Suprapubic skin (tissue), 4 donors: ENCODE measurements at places on chromosomes 2 and 18. TPM values are rescaled to one million over a fixed set of nuclear protein-coding genes. Genes with fewer than 3 reads are reported as not detected.

The VWA3B gene
- not detected for total RNA-seq

DNA sequence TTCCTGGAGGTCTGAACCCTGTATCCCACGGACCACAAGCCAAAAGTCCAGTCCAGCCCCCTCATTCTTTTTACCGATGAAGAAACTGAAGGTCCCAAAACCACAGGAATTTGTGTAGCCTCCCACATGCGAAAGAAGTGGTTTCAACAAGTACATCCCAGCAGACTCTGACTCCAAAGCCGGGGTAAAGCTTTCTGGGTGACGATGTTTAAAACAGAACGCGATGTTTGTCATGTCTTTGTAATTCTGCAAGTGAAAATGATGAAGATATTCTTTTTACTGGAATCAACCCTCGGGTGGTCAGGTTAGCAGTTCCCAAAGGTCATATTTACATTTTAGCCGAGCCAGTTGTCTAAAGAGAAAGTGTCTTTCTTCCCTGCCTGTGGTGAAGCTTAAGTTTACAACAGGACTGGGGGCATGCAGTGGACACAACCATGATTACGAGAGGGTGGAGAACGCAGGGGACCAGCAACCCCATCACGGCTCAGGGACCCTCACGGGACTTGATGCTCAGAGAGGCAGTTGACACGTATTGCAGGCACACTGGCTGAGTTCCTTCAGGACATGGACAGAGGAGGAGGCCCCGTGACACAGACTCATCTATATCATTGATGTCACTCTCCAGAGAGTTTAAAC is 17.8 kb upstream of the TMEM131 start:
- DNase-seq, result no peak

- DNase-seq, result no peak
Measured at GRCh38 chr2:44920751-44921150, 20.8 kb upstream of the SIX3 start.

DNA sequence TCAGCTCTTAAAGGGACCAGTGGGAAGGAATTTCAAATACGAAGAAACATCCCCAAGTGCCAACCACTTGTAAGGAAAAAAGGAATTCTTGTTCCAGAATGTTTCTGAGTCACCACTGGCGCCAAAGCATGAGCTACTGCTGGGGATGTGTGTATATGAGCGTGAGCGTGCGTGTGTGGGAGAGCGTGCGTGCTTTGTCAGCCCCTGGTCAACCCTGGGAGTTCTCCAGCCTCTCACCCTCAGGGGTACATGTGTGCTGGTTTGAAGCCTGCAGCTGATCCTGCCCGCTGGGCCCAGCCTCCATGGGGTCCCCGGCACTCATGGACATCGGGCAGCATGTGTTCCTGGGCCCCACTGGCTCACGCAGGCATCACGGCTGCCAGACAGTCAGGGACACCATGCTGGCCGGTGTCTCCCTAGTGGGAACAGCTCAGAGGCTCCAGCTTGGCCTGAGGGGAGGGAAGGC is 17.1 kb downstream of the HS6ST1 start:
- no peak for DNase-seq

- no peak for DNase-seq
Measured at GRCh38 chr2:58158481-58158880, 82.6 kb downstream of the FANCL start.

The ACMSD gene
- not detected for total RNA-seq

DNA sequence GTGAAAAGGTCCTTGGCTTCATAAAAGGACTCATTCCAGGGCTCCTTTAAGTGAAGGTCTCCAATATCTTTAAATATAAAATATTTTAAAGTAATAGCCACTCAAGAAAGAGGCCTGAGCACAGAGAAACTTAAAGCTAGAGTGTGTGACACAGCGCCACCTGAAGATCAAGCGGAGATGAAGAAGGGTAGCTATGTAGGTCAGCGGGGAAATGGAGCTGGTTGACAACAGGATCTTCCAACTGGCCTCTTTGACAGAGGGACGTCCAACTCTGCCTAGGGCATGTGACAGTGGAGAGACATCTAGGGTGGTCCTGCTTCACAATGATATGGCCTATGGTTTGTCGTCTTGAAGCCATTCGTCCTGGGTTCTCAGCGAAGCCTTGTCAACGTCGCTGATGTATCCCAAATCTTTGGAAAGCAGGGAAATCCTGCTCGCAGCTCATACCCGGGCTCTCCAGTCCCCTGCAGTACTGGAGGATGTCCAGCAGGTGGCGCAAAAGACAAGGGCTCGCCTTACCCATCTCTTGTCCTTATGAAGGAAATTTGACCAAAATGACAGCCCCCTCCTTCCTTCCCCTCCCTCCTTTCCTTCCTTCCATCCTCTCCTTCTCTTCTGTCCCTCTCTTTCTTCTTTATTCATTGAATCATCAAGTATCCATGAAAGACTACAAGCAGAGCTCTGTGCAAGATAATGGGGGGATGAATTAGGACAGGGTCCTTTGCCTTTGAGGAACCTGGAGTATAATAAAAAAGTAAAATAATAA is 59.6 kb downstream of the LONRF2 start:
- DNase-seq, result peak; percentile 86

GRCh38 chr18:33101316-33101715 is 328.5 kb upstream of the KLHL14 start:
- no peak for DNase-seq

The TOGARAM2 gene
- total RNA-seq, result 0.08 TPM

- peak; percentile 59 for DNase-seq
Measured at GRCh38 chr2:239725551-239725890, 299.6 kb downstream of the NDUFA10 start.

The ABHD3 gene
- total RNA-seq, result 8.0 TPM

The CPLX4 gene
- total RNA-seq, result not detected

DNA sequence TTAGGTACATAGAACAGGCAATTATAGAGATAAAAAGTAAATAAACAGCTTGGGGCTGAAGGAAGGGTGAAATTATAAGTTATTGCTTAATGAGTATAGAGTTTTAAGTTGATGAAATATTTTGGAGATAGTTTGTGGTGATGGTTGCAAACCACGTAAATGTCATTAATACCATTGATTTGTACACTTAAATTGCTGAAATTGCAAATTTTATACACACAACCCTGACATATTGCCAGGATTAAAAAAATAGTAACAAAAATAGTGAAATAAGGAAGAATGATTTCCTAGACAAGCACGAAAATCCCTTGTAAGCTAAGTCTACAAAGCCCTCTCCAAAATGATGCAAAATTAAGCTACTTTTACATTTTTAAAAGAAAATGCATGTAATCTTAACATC is 46.2 kb upstream of the RAB6D start:
- DNase-seq, result no peak

DNA sequence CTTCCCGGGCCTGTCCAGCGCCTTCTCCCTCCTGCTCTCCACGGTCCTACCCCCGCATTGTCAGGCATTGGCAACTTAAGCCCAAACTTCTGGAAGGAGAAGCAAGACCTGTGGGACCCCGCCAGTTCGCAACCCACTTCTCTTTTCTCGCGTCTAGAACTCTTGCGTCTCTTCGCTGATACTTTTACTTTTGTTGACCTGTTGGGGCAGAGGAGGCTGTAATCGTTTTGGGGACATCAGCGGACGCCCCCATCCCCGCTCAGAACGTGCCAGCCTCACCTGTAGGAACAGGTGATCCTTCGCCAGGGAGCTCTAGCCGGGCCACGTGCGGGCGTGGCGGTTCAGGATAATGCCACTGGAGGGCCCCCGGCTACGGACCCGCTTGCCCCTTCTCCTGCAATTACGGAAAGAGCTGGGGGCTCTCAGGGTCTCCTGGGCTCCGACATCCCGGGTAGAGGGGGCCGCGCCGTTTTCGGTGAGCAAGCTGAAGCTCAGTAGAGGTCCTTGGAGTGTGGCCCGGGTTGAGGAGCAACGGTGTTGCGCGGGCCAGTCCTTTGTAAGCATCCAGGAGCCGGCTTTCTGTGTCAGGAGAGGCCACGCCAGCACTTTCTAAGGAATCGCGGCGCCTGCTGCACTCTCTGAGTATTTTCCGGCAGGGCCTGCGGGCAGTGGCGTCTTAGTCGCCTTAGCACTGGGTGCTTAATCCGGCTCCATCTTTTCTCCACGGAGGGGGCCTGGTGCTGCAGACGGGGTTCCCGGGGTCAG is 1.6 kb downstream of the MTCL1 start:
- peak; percentile 70 for DNase-seq

GRCh38 chr2:239136762-239137161 is 264.1 kb downstream of the HDAC4 start:
- DNase-seq, result no peak

The CHRNG gene
- not detected for total RNA-seq

- DNase-seq, result no peak
Measured at GRCh38 chr2:237520290-237520689, 33.2 kb downstream of the MLPH start.

The INHBB gene
- total RNA-seq, result 26.1 TPM

The NCKAP5 gene
- total RNA-seq, result 6.4 TPM

- no peak for DNase-seq
Measured at GRCh38 chr18:32576296-32576916, 105.7 kb upstream of the GAREM1 start.

The ATL2 gene
- 144 TPM for total RNA-seq

- peak; percentile 50 for DNase-seq
Measured at GRCh38 chr2:239690651-239691631, 290.1 kb upstream of the HDAC4 start.

GRCh38 chr2:189927823-189928222 is 134.7 kb downstream of the MSTN start:
- DNase-seq, result no peak

The PHOSPHO2 gene
- total RNA-seq, result 4.7 TPM

The POTEC gene
- total RNA-seq, result not detected

GRCh38 chr2:219210196-219210885 is 3.8 kb downstream of the ZFAND2B start:
- peak; percentile 46 for DNase-seq

DNA sequence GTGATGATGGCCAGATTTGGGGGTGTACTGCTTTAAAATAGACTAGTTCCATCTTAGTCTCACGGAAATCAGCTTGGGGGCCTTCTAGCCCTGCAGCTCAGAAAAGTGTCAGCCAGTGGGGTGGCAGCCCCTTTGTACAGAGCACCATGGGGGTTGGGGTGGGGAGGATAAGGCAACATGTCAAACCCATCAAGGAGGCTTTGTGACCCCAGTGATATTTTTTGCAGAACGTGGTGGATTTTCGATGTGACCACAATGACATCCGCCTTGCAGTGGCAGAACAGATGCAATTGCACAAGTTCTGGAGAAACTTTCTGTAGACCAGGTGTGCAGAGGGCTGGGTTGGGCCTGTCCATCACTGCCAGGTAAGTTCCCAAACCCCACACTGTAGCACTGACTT is 3.0 kb upstream of the CD8A start:
- no peak for DNase-seq

DNA sequence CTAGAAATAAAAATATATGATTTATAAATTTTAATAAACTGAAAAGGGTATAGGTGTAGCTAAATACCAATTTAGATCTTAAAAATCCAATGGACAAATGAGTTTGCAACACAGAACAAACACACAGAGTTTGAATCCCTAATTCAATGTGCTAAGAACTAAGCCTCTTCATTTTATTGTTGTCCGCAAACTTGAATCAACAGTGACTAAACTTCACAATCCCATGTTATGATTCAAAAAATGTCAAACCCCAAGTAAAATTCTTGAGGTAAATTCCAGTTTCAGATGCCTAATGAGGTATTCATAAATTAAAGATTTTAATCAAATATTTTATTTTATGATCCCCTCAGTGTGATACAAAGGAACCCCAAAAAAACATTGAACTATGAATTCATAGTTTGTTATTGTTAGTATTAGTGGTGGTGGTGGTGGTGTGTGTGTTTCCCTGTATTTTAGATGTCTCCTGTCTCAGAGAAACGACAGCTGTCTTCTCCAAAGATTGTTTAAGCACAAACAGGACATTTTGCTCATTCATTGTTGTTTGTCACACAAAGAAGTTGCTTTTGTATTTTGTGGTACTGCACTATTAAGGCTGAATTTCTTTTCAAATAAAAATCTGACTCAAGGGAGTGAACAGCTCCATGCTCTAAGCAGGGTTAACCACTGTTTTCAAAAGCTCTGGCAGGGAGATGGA is 259.8 kb downstream of the OSR1 start:
- no peak for DNase-seq

DNA sequence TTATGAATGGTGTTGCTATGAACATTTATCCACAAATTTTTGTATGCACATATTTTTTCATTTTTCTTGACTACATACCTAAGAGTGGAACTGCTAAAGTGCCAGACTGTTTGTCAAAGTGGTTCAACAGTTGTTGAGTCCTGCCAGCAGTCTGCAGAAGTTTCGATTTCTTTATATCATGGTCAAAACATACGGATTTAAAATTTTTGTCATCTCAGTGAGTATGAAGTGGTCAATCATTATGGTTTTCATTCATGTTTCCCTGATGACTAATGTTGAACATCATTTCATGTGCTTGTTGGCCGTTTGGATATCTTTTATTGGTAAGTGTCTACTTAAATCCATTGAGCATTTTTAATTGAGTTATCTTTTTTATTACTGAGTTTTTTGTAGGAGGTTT is 39.2 kb downstream of the CCDC138 start:
- no peak for DNase-seq

The RESP18 gene
- total RNA-seq, result not detected

DNA sequence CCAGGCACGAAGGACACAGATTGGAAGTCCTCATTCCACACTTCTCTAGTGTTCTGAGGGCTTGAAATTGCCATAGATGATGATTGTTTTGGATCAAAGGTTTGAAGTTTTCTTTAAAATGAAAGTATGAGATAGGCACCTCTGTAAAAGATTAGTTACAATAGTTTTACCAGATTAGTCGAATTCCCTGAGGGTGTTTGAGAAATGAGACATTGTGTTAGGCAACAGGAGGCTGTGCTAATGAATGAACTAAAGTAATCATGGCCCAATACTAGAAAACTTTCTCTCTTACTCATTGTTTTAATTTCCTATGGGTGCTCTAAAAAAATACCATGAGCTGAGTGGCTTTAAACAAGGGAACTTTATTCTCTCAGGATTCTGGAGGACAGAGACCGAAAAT is 421.7 kb downstream of the RNF144A start:
- DNase-seq, result no peak

- no peak for DNase-seq
Measured at GRCh38 chr18:50944245-50944932, 23.5 kb upstream of the ELAC1 start.

The MC4R gene
- total RNA-seq, result not detected

DNA sequence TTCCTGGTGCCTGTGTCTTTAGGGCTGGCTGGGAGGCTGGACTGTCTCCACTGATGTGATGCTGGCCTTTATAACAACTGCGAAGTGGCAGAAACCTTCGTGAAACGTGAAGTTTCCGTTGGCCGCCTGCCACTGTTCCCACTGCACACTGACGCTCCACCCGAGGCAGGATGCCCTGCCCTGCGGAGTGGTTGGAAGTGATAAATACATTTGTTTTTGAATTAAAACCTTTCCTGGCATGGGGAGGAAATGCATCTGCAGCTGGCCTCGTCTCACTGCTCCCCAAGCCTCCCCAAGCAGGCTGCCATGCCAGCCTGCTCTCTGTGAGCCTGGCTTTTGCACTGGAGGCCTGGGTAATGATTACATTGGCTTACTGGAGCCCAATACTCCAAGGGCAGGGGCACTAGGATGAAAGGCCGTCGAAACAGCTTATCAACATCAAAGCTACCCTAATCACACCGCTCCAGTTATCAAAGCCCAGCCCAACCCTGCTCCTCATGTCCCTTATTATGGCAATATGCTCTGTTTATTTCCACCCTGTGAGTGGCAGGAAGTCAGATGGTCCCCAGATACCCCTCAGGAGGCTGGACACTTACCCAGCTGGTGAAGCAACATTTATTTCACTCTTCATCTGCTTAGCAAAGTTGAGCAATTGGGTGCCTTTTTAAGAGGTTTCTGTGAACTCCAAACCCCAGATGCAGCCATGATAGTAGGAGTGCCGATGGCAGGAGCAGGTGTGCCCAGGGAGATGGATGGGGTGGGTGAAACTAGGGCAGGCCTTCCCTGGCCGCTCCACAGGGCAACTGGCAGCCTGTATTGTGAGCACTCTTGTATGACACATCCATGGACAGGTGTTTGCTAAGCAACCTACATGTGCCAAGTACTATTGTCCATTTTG is 97.4 kb upstream of the ITGA6 start:
- peak; percentile 76 for DNase-seq

The GPD2 gene
- total RNA-seq, result 77.5 TPM
